ENCODE measurements at places on chromosomes 1 and 21.

DNA sequence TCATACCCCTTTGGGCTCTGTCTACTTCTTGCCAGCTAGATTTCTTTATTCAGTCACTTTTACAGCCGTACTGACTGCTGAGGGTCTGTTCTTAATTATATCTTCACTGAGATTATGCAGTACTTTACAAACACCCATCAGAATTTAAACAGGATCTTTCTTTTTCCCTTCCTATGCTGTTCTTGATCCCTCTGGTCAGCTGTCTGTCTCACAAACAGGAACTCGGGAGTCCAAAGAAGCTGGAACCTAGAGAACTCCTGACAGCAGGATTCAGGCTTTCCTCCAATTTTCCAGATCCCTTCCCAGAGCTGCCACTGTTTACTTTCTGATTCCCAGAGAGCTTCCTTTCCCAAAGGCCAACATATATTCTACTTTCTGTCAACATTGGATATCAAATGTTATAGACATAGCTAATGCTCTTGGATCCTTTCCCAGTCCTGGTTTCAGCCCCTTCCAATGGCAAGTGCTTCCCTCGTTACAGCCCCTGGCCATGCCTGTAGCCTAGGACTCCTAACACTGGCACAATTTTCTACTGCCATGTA, 59.5 kb downstream of the ATP2B4 start:
- DNase-seq = peak; percentile 79

- DNase-seq = no peak
These were observed 5.6 kb upstream of the DHCR24 start for GRCh38 chr1:54892586-54892985.

DNA sequence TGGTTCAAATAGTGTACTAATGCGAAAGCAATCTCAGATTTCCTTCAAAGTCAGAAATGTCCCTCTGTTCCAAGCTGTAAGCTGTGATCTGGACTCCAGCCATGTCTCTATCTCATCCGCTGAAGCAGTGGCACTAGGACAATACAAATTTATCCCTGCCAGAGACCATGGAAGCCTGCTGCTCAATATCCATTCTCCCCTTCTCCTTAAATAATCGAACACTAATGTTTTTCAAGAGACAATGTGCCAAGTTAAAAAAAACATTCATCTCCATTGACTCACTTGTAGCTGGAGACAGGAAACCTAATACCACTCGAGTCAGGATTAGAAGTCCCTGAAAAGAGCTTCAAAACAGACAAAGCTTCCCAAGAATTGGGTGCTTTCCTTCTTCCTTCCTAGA, 38.5 kb upstream of the PGBD5 start:
- DNase-seq = peak; percentile 15

DNA sequence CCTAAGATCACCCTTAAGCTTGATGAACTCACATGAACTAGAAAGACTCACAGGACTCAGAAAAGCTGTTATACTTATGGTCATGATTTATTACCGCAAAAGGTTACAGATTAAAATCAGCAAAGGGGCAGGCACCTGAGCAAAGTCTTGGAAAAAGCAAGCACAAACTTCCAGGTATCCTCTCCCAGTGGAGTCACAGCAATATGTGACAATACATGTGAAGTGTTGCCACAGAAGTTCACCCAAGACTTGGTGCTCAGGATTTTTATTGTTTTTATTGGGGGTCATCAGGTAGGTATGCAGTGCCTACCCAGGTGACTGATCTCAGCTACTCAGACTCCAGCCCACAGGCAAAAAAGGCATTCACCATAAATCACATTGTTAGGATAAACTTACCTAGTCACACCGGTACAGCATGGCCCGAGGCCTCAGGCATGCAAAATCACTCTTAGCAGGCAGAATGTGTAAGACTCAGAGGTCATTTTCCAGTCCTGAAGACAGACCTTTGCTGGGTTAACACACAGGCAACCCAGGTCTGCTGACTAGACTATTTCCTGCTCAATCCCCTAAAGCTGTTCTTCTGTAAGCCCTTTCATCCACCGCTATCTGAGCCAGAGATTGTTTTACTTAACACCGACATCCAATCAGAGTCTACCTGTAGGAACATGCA, 55.6 kb downstream of the SSX2IP start:
- DNase-seq = no peak

DNA sequence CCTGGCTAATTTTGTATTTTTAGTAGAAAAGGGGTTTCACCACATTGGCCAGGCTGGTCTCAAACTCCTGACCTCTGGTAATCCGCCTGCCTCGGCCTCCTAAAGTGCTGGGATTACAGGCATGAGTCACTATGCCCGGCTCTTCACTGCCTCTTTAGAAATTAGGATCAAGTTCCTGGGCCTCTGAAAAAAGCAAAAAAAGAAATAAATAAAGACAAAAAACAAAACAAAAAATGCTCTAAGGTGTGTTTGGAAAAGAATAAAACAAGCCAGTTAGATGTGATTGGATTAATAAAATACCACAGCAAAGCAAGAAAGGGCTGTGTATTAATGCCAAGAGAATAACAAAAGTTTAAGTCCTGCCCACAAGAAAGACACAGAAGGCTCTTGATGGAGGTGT, 4.2 kb upstream of the ABCB10 start:
- DNase-seq = no peak

- DNase-seq = no peak
These were observed 30.8 kb downstream of the CD2 start for GRCh38 chr1:116785006-116785405.

- no peak for DNase-seq
These were observed 225.5 kb upstream of the ADAMTS5 start for GRCh38 chr21:27192281-27192949.

- DNase-seq = no peak
These were observed 965.8 kb downstream of the PLA2G4A start for GRCh38 chr1:187794561-187794960.

GRCh38 chr21:32520875-32521735, 64.2 kb downstream of the TCP10L start:
- peak; percentile 33 for DNase-seq

Measured in NCI-H345 (cell line).